ENCODE measurements at places on chromosomes 11 and 22. TPM values are rescaled to one million over a fixed set of nuclear protein-coding genes. Genes with fewer than 3 reads are reported as not detected.

The BACE1 gene
- total RNA-seq, result 13.8 TPM

The ZP1 gene
- not detected for total RNA-seq

The RFPL2 gene
- not detected for total RNA-seq

The POU2AF2 gene
- not detected for total RNA-seq

The EHF gene
- 99.2 TPM for total RNA-seq

The RCE1 gene
- total RNA-seq, result 32.2 TPM

The CCDC134 gene
- 11.7 TPM for total RNA-seq

The RHOG gene
- total RNA-seq, result 36.7 TPM

The ARFIP2 gene
- 87.5 TPM for total RNA-seq

The SULT4A1 gene
- 0.47 TPM for total RNA-seq

The SPECC1L gene
- total RNA-seq, result 28.5 TPM

The PLAAT5 gene
- total RNA-seq, result 9.9 TPM

The FBXO3 gene
- 35.4 TPM for total RNA-seq

The OR52H1 gene
- not detected for total RNA-seq

The MUC5B gene
- total RNA-seq, result 0.15 TPM

The FOSL1 gene
- 50.4 TPM for total RNA-seq

The NPAS4 gene
- not detected for total RNA-seq

The MMP3 gene
- total RNA-seq, result 17.2 TPM

The NAV2 gene
- 29.0 TPM for total RNA-seq

The ART1 gene
- not detected for total RNA-seq

The KRTAP5-3 gene
- total RNA-seq, result 3.7 TPM

The CNIH2 gene
- 2.5 TPM for total RNA-seq
